ENCODE measurements at places on chromosomes 7 and 10. TPM values are rescaled to one million over a fixed set of nuclear protein-coding genes. Genes with fewer than 3 reads are reported as not detected.

The MYO1G gene
- total RNA-seq, result 11.9 TPM

The STRIP2 gene
- total RNA-seq, result 2.0 TPM

The OR6V1 gene
- not detected for total RNA-seq

The NFKB2 gene
- 52.8 TPM for total RNA-seq

The TET1 gene
- total RNA-seq, result 1.3 TPM

The SFRP5 gene
- total RNA-seq, result 2.4 TPM

The HYAL4 gene
- 0.74 TPM for total RNA-seq

The CDK1 gene
- total RNA-seq, result 3.2 TPM

The TMEM168 gene
- total RNA-seq, result 58.2 TPM

The KIF11 gene
- 1.3 TPM for total RNA-seq

The SUFU gene
- 14.8 TPM for total RNA-seq

The ANKRD30A gene
- not detected for total RNA-seq

The EEF1AKMT2 gene
- 15.1 TPM for total RNA-seq

The GDI2 gene
- total RNA-seq, result 167 TPM

The ACSM6 gene
- total RNA-seq, result not detected

The TMEM270 gene
- 1.1 TPM for total RNA-seq

The AGBL3 gene
- 5.2 TPM for total RNA-seq

The CDC14C gene
- not detected for total RNA-seq

The CRYGN gene
- total RNA-seq, result 0.34 TPM

The TBX20 gene
- total RNA-seq, result 0.11 TPM

The SEMA3A gene
- 9.4 TPM for total RNA-seq

The CALHM2 gene
- 43.2 TPM for total RNA-seq

The KIAA1549 gene
- 5.5 TPM for total RNA-seq

The CYP2C8 gene
- total RNA-seq, result 1.0 TPM

The IDI2 gene
- total RNA-seq, result not detected

The AOAH gene
- 28.1 TPM for total RNA-seq

The FFAR4 gene
- 0.06 TPM for total RNA-seq

The KDM7A gene
- total RNA-seq, result 30.7 TPM

The EPHA1 gene
- total RNA-seq, result 6.1 TPM

The XPNPEP1 gene
- 129 TPM for total RNA-seq

The IL2RA gene
- 5.7 TPM for total RNA-seq
